ENCODE measurements at places on chromosomes 3 and 15.

GRCh38 chr3:177647876-177648275 is 450.6 kb upstream of the TBL1XR1 start:
- DNase-seq: no peak

- DNase-seq: no peak
Measured at GRCh38 chr3:197355713-197356112, 57.3 kb upstream of the DLG1 start.

DNA sequence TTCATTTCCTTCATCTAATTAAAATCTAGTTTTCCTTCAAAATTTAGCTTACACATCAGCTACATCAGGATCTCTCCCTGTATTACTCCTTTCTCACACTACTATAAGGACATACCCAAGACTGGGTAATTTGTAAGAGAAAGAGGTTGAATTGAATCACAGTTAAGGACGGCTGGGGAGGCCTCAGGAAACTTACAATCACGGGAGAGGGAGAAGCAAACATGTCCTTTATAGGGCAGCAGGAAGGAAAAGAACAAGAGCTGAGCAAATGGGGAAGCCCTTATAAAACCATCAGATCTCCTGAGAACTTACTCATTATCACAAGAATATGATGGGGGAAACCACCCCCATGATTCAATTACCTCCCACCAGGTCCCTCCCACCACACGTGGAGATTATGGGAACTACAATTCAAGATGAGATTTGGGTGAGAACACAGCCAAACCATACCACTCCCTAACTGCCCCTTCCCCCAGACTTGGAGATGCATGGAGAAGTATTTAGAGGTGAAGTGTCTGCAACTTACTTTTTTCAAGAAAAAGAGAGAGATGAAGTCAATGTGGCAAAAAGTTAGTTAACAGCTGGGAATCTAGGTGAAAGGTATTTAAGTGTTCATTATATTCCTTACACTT is 21.3 kb downstream of the PRTG start:
- DNase-seq: no peak

DNA sequence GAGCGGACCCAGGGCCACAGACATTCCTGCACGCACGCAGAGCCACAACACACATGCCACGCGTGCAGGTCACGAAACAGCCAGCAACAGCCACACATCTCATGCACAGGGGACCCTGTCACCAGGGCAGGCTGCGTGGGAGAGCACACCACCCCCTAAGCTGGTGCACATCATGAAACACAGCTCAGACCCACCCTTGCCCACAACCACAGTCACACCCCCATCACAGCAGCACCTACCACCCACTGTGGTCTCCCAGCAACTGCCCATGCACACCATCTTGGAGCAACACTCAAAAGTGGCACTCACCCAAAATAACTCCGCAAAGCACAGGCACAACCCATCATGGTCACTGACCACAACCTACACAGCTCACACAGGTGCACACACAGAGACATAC is 75.7 kb downstream of the OCA2 start:
- no peak for DNase-seq

- DNase-seq: no peak
Measured at GRCh38 chr15:66196602-66197001, 56.9 kb downstream of the MEGF11 start.

DNA sequence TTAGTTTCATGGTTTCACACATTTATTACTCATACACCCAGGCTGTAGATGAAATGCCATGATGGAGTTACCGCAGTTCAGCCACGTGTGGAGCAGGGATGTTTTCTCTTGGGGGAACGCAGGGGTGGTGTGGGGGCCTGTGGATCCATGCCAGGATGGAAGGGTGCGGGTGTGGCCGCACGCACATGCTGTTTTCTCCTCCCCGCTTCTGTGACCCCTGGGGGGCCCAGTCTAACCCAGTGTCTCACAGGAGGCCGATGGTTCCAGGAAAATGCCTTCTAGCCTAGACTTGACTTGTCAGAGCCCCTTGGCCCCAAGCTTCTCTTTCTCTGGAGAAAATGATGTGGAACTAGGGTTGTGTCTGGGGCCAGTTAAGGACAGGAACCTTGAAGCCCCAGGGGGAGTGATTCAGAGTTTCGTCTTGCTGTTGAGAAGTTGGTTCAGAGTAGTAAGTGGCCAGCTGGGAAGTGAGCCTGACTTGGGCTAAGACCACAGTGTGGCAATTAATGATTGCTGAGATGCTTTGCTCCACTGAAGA is 240.4 kb upstream of the BHLHE40 start:
- no peak for DNase-seq
